ENCODE measurements at places on chromosomes 2 and 18.

GRCh38 chr2:50781646-50782045 lies 250.3 kb downstream of the NRXN1 start:
- no peak for DNase-seq

DNA sequence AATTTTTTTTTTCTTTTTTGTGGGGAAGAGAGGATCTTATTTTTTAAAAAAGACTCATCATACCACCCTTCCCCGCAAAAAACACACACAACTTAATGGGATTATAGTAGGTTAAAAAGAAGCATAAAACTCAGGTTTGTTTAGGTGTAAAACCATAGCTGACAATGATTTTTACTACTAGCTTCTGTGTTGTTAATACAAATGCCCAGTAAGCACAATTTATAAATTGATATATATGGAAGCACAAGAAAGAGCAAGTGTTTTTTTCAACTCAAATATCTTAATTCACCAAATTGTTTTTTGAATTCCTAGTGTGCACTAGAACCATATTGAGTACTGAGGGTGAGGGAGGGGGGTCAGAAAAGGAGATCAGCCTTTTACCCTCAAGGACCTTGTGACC lies 7.0 kb downstream of the STAT4 start:
- no peak for DNase-seq

DNA sequence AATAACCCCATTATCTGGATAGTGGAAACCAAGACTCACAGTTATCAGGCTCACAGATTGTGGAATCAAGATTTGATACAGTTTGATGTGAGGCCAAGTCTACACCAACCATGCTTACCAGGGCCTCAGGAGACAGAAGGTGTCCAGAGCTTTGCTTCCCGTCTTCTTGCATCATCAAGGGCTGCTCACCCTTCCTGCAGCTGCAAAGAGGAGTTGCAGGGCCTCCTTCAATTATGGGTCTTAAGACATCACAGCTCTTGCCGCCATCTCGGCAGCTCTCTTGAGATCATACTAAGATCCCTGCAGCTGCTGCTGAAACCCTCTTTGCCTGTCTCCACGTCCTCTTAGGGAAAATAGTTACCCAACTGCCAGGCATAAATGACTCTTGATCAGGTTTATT lies 176.0 kb downstream of the MGAT5 start:
- DNase-seq = no peak

- no peak for DNase-seq
Measured at GRCh38 chr18:45248240-45248903, 366.9 kb upstream of the SLC14A2 start.

GRCh38 chr2:190515687-190516086 lies 18.8 kb downstream of the NEMP2 start:
- DNase-seq = no peak

DNA sequence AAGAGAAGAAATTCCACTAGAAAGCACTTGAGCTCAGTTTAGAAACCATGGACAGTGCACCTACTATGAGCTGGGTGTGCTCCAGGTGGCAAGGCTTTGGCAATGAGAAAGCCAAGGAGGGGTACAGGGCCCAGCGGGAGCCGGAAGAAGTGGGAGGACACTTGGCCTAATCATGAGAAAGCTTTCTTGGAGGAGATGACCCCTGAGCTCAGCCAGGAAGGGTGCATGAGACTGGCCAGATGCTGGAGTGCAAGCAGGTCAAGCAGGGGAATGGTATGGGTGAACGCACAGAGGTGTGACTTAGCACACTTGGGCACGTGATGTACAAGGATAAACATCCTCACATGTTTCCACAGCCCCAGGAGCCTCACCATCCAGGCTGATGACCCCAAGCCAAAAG lies 97.2 kb upstream of the GLI2 start:
- DNase-seq = no peak

DNA sequence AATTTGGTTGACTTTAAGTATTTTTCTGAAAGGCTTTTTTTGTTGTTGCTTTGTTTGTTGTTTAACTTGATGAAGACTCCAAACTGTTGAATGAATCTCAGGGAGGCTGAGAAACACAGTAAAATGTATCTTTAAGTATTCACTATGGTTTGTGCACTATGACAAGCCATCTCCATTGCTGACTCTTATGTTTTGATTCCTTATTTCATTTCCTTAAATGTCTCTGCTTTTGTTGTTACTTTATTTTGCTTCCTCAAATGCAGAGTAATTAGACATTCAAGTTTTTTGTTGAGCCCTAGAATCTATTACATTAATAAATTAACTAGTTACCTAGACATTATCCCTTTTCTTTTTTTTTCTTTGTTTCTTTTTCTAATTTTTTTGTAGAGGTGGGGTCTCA lies 46.3 kb upstream of the SLC39A10 start:
- DNase-seq = no peak

- no peak for DNase-seq
Measured at GRCh38 chr2:215777465-215778044, 235.8 kb downstream of the MREG start.

DNA sequence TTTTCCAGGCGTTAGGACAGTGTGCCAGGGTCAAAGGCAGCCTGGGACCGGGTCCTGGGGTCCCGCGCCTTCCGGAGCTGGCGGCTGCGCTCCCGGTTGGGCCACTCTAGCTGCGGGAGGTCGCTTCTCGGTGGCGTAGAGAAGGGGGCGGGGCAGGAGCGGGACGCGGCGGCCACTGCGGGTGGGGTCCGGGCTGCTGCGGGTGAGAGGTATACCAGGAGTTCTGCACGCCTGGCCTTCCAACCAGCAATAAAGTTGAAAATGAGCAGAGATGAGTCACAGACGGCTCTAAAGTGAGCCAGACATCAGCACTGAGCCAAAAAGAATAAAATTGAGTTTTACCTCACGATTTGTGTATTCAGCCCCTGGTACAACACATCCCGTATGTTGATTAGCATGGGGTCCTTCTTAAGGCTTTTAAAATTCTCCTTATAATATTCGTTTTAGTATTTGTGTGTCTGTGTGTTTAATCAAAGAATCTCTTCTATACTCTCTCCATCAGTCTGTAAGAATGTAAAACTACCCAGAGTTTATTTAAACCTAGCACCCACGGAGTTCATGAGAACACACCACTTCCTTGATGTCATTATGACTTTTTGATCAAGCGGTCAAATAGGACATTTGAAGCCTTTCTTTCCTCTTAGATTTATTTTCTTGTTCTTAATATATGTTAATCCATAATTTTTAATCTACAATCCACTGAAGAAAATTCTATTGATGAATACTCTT lies at the start of gene C1GALT1C1L:
Gene C1GALT1C1L, minus strand, starts transcription at position 108 of the 729 bp plus-strand sequence. Its CDS starts 107 bp downstream, at position 1.
- DNase-seq = no peak

DNA sequence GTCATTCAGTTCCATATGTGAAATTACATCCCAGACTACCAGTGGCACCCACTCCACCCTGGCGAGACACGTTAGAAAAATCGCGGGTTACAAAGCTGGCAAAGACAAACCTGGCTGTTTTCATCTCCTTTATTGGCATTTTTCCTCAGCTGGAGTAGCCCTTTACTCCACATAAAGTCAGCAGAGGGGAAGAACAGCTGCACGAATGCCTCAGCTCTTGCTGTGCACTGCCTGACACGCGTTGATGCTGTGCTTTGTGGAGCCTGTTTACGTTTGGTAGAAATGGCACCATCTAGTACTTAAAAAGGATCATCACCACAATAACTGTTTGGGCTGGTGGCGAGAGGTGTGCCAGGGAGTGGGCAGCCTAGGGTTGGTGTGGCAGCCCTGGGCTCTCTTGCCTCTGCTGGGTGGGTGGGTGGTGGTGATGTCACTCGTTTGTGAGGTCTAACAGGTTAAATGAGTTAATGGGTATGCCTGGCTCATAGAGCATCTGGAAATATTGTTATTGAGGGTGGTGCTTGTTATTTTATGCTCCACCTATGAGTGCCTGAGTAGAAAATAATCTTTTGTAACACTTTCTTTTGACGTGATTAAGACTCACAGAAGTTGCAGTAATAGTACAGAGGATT lies 16.4 kb downstream of the FARP2 start:
- DNase-seq = no peak

GRCh38 chr18:44123743-44124142 lies 556.9 kb upstream of the SETBP1 start:
- DNase-seq = no peak

GRCh38 chr18:13438507-13439056 lies 220.0 kb downstream of the LDLRAD4 start:
- no peak for DNase-seq

DNA sequence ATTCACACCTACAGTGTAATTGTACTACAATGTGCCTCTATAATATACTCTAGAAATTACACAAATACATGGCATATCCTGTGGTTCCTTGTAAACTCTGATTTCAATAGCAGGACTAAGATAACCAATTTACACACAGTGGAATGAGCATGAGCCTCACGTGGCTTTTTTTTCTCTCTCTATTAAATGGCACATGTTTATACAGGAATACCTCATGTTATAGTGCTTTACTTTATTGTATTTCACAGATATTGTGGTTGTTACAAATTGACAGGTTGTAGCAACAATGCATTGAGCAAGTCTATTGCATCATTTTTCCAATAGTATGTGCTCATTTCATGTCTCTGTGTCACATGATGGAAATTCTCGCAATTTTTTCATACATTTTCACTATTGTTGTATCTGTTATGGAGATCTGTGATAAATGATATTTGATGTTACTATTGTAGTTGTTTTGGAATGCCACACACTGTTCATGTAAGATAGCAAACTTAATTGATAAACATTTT lies 260.0 kb downstream of the FSIP2 start:
- no peak for DNase-seq

DNA sequence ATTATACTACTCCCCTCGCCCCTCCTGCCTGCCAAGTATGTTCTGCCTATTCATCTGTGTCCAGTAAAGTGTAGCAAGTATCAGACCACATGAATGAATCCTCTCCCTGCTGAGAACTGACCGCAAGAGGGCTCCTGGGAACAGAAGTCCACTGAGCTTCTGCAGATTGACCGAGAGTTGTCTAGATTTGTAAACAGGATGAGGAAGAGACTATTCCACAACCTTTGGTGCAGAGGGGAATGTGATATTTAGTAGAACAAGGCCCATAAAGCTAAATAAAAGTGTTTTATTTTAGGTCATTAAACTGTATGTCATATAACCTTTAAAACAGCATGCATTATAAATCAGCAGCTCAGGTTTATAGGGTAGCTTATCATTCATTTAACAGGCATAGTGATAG lies 377.0 kb downstream of the DCC start:
- no peak for DNase-seq

- no peak for DNase-seq
Measured at GRCh38 chr2:105187531-105187930, 54.0 kb upstream of the GPR45 start.

- DNase-seq = no peak
Measured at GRCh38 chr18:79392226-79392625, 3.5 kb upstream of the NFATC1 start.

- DNase-seq = no peak
Measured at GRCh38 chr18:966759-967576, 62.3 kb downstream of the ADCYAP1 start.

DNA sequence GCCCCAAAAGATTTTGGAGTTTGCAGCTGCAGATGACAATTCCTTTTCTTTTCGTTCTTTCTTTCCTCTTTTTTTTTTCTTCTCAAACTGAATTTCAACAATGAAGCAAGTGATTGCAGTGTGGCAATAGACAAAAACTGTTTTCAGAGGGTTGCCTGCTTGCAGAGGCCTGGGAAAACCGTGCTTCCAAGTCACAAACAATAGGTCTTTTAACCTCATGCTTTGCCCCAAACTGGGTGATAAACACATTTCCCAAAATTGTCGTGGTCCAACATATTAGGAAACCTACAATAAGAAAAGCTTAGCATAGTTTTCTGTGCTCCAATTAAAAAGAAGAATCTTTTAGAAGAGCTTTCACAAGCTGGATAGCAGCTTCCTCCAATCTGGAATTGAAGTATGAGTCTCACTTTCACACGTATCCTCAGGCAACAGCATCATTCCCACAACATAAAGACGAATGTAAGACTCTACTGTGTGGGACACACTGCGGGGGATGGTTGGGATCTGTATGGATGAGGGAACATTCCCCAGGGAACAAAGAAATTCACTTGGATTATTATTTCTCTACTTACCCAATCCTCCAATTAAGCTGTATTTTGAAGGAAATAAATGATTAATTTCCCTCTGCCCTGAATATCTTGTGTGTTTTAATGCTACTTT lies 656.1 kb downstream of the RNF144A start:
- no peak for DNase-seq

GRCh38 chr2:63842149-63843061 lies 709 bp downstream of the UGP2 start:
- no peak for DNase-seq

DNA sequence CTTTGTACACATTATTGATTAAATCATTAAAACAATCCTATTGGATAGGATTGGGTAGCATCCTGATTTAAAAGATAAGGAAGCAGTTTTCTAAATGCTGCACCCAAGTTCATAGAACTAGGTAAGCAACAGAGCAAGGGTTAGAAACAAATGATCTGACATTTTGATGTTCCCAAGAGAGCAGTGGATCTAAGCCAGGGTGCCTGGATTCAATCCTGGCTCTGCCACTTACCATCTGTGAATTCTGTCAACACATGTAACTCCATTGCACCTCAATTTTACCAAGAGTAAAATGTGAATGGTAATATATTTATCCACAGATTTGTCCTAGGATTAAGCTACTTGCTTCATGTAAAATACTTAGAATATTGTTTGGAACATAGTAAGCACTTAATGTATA lies 982.6 kb upstream of the FANCL start:
- DNase-seq = no peak

DNA sequence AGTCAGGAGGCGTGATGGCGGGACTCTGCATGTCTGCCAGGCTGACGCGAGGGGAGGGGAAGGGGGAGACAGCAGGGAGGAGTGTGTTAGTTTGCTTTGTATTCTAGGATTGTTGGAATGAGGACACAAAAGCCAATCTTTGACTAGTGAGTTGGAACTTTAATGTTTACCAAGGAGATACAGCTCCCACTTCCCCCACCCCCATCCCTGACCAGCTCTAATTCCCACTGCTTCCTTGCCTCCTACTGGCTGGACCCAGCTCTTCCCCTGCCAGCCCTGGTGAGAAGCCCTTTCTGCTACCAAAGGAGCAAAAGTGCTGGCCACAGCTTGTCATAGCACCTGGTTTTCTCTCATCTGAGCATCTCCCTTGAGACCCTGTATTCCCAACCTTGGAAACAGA lies 84.5 kb downstream of the CELF4 start:
- no peak for DNase-seq

DNA sequence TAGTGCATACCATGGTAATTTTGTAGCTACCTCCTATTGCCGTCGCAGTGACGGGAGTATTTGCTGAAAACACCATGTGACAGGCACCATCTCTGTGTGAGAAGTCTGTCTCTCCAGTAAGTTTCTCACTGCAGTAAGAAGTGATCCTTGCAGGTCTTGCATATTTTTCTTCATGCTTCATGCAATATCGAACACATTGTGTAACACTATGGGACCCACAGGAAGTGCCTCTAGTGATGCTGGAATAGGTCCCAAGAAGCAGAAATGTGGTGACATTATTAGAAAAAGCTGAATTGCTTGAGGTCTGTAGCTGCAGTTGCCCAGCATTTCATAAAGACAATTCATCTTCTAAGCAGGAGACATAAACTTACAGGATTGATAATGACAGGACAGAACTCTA lies 167.6 kb downstream of the DCDC2C start:
- DNase-seq = no peak
